CD14-positive monocyte (primary cell): ENCODE measurements at places on chromosomes 6 and 20.

DNA sequence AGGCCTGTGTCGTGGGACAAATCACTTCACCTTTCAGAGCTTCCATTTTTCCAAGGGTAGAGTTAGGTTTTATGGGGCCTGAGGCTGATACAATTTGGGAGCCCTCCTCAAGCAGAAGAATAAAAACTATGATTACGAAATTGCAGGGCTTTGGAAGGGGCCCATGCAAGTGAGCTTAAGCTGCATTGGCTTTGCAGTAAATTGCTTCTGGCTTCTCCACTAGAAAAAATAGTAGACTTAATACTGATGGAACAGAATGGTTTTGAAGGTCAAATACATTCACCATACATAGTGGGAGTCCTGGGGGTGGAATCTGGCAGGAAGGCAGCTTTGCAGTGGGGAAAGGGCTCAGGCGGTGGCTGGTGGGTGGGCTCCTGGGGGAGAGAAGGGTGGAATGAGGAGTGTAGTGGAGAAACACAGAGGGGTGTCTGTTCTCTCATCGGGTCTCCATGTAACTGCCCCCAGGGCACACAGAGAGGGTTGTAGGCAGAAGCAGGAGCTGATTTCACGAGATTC lies 55.9 kb upstream of the RNF24 start:
- no peak for DNase-seq

GRCh38 chr6:166474721-166475565 lies 92.2 kb upstream of the MPC1 start:
- DNase-seq, result no peak

DNA sequence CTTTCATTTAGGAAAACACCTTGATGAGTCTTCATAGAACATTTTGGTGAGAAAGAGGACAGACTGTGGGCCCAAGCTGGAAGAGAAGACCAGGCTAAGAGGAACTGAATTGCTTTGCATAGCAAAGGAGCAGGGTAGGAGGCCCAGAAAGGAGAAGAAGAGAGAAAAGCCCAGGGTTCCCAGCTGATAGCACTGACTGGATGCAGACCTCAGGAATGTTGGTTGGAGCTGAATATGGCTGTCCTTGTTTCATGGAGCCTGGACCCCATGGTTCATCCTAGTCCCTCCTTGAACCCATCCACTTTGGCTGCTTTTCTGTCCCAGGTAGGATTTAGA lies 18.0 kb upstream of the ZFAND3 start:
- no peak for DNase-seq

- DNase-seq, result no peak
These were observed 114.5 kb downstream of the JAG1 start for GRCh38 chr20:10559266-10559665.

GRCh38 chr6:71482742-71483141 lies 194.1 kb downstream of the OGFRL1 start:
- DNase-seq, result no peak

DNA sequence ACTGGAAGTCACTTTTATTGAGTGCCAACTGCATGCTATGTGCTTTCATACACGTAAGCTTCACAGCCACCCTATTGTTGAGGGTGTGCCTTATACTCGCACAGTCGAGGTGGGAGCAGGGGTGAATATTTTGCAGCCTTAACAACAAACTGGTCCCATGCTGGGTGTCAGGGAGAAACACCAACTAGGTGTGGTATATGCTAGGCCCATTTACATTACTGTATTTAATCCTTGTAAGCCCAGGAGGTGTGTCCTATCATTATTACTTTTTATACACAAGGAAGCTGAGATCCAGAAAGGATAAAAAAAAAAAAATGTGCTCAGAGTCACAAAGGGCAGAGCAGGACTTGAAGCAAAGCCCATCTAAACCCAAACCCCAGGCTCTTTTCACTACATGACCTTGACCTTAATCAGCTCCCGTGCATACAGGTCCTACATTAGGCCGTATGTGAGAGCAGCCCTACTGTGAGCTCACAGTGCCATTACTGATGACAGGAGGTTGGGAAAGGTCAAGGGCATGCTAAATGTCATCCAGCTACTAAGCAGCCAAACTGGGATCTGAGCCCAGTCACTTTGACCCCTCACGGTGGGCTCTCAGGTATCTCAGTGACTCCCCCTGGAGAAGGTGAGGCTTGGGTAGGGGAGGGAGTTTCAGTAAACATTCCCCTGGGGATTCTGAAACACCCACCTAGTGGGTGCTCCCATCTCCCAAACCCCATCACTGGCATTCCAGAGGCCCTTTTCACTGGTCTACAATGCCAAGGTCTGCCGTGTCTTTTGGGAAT lies 61.7 kb downstream of the BFSP1 start:
- DNase-seq, result no peak

GRCh38 chr20:651713-652614 lies 1.0 kb downstream of the SRXN1 start:
- DNase-seq, result peak; percentile 42

GRCh38 chr6:154388803-154389202 lies 32.2 kb upstream of the IPCEF1 start:
- no peak for DNase-seq

GRCh38 chr20:60262967-60263603 lies 304.9 kb downstream of the CDH26 start:
- peak; percentile 51 for DNase-seq

DNA sequence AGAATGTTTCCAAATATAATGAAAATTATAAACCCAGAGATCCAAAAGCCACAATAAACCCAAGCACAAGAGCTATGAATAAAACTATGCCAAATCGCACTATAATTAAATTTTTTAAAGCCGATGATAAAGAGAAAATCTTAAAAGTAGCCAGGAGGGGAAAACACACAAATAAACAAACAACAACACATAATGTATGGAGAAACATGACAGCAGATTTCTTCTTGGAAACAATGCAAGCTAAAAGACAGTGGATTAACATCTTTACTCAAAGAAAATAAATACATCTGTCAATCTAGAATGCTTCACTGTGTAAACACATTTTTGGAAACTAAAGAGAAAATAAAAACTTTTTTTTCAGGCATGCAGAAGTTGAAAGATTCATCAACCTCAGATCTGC lies 80.3 kb upstream of the RNF24 start:
- no peak for DNase-seq

GRCh38 chr6:2542101-2542857 lies 208.4 kb downstream of the MYLK4 start:
- no peak for DNase-seq

- DNase-seq, result no peak
These were observed 70.6 kb upstream of the DST start for GRCh38 chr6:56713254-56713672.
